ENCODE measurements at places on chromosomes 13 and 19.

GRCh38 chr19:28037186-28037585 is 1175.8 kb downstream of the UQCRFS1 start:
- DNase-seq = no peak

DNA sequence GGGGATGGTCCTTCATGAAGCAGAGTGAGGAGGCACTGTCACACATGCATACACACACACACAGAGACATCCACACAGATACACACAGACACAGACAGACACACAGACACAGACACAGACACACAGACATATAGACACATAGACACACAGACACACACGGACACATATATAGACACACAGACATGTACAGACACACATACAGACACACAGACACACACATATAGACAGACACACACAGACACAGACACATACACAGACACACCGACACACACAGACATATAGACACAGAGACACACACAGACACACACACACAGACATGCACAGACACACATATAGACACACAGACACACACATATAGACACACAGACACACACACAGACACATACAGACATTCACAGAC is 173.9 kb downstream of the URI1 start:
- no peak for DNase-seq

GRCh38 chr19:3667766-3668165 is 32.5 kb downstream of the PIP5K1C start:
- DNase-seq = no peak

DNA sequence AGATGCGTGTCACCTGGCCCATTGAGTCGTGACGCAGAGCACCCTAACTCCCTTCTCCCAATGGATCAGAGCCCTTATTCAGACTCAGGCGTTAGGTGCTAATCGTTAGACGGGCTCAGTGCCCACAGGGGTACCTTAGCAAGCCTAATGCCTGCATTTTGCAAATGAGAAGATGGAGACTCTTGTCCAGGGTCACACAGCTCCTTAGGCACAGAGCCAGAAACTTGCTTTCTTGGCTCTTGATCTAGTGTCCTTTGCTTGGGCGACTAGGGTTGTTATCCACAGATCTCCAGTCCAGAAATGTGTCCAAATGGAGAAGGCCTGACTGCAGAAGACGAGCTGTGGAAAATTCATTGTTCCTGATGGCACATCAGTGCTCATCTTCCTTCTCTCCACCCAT is 85.1 kb downstream of the C13orf42 start:
- DNase-seq = no peak

DNA sequence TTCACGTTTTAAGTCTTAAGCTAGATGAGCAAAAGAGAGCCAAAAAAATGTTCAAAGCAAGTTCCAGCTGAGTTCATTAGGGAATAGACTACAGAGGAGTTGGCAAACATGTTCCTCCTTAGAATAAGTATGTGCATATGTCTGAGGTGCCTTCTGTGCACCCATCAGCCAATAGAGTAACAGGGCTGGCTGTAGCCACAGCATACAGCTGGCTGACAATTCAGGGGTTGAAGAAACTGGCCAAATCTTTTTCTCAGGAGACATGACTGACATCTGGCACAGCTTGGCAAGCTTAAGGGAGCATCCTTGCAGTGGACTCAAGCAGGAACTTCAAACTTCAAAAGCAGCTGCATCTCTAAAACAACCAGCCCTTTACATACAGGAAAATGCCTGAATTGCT is 414.8 kb upstream of the PCDH20 start:
- DNase-seq = no peak

DNA sequence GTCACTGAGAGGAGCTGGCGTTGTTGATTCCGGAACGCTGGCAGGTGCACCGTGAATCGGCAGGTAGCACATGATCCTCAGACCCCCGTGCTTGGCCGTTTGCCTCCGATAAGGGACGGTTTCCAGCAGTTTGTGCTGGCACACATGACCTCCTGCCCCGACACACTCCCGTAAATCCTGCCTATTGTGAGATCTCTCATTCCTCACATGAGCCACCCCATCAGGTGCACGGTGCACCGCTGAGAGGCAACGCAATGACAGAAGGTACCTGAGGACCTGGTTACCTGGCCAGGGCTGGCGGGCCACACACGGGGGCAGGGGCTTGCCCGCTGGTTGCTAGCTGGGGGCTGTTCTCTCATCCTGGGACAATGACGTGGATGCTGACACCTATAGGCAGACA is 2.1 kb upstream of the ADPRHL1 start:
- DNase-seq = no peak

- no peak for DNase-seq
Measured at GRCh38 chr13:75421133-75421532, 60.8 kb downstream of the TBC1D4 start.

- DNase-seq = no peak
Measured at GRCh38 chr13:62960723-62961122, 1545.1 kb upstream of the PCDH20 start.

GRCh38 chr13:102183509-102184182 is 218.2 kb downstream of the FGF14 start:
- DNase-seq = no peak

- DNase-seq = no peak
Measured at GRCh38 chr19:32061315-32061714, 284.1 kb upstream of the ZNF507 start.

DNA sequence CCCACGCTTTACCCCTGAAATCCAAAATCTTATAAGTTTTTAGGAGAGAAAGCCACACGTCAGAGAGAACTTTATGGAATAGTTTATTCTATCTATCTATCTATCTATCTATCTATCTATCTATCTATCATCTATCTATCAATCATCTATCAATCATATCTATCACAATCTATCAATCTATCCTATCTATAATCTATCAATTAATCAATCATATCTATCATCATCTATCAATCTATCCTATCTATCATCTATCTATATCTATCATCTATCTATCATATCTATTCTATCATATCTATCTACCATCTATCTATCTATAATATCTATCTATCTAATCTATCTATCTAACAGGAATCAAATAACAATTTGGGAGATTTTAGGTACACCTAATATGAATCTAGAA is 115.1 kb downstream of the FGF9 start:
- DNase-seq = no peak

GRCh38 chr19:49119411-49120324 is at the start of gene PPFIA3:
Gene PPFIA3, plus strand, starts transcription at chr19:49119544. Its CDS starts 8,330 bp downstream, at chr19:49127874.
- peak; percentile 58 for DNase-seq

DNA sequence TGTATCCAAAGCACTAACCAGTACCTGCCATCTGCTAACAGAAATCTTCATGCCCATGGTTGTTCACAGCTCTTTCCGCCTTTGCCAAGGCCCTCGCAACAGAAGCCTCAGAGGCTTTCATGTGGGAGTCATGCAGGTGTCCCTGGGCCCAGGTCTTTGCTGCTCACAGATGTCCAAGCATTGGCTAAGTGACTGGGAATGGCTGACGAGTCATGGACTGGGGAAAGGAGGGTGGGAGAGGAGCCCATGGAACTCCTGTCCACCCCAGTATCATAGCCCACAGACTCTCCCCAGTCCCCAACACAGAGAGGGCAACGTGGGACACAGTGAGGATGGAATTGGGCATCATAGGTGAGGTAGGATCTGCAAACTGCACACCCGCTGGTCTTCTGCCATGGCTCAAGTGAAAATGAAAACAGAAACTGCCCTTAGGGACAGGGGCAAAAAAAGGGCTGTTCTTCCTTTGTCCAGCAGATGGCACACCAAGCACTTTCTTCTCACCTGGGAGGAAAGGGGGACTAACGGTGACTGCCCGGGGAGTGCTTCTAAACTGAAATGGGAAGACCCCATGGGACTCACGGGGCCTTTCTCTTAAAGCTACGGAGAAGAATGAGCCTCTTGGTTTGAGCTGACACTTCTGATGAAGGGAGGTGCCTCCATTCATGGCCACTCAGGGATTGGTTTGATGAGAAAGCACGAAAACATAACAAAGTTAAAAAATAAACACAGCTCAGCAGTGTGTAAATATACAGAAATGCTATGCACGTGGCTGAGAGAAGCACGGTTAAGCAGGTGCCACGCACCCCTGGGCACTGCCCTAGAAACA is 11.1 kb upstream of the DHRS12 start:
- peak; percentile 78 for DNase-seq

- no peak for DNase-seq
Measured at GRCh38 chr13:43687038-43687437, 99.7 kb downstream of the ENOX1 start.

DNA sequence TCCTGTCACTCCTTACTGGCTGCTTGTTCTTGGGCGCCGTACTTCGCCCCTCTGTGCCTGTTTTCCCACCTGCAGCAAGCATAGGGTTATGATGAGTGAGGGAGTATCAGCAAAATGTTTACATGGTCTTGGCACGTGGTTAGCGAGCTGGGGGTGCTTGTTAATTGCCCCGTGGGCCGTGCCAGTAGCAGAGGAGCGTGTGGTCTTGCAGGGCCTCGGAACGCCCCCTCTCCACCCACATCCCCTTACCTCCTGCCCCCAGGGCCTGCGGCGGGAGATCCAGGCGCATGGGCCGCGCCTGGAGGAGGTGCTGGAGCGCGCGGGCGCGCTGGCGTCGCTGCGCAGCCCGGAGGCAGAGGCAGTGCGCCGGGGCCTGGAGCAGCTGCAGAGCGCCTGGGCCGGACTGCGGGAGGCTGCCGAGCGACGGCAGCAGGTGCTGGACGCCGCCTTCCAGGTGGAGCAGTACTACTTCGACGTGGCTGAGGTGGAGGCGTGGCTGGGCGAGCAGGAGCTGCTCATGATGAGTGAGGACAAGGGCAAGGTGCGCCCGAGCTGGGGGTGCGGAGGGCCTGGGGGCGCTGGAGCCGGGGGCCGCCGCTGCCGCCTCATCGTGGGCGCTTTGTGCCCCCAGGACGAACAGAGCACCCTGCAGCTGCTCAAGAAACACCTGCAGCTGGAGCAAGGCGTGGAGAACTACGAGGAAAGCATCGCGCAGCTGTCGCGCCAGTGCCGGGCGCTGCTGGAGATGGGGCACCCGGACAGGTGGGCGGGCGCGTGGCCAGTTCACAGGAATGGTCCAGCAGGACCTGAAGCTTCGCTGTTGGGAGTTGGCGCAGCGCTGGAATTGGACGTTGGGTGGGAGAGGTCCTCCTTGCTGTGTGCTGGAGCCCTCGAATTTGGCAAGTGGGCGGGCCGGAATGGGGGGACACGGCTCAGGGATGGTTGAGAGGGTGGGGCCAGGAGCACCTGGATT is 22.5 kb upstream of the SHKBP1 start:
- DNase-seq = no peak

DNA sequence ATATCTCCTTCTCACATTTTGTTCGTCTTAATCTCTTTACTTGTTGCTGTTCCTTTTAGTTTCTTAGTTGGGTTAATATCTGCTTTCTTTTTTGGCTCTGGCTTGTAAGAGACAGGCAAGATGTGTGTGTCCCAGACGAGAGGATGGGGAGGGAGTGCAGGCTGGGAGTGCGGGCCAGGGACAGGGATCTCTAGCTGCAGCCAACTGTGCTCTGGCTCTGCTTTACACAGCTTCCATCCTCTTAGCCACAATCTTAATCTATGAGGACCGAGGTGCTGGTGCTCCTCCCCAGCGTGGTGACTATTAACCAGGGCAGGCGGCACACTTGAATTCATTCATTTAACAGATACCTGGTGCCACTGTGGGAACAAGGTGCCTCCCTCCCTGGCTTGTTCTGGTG is 70.9 kb upstream of the WASF3 start:
- DNase-seq = no peak

DNA sequence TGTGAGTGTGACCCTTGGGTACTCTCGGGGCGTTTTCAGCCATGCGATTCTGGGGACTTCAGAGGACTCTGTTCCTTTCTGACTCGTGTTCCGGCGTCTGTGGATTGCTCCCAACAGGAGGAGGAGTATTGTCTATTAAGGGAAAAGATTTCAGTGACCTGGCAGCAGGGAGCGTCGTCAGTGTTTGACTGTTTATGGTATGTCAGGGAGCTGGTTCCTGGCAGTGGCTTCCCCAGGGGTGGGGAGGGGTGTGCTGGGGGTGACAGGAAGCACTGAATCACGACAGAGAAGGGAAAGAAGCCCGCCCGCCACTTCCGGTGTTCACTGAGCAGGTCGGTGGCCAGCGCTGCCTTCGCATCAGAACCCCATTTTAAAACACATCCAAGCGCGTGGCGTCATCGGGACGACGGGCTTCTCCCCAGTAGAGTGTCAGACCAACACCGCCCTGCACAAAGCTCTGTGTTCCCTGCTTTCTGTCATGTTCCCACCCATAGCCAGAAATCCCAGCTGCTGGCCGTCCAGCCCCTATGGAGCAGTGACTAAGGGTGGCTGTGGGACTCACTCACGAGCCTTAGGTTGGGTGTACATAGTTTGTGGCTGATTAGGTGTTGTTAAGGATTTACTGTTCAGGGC is 33.8 kb downstream of the COL4A2 start:
- peak; percentile 66 for DNase-seq

DNA sequence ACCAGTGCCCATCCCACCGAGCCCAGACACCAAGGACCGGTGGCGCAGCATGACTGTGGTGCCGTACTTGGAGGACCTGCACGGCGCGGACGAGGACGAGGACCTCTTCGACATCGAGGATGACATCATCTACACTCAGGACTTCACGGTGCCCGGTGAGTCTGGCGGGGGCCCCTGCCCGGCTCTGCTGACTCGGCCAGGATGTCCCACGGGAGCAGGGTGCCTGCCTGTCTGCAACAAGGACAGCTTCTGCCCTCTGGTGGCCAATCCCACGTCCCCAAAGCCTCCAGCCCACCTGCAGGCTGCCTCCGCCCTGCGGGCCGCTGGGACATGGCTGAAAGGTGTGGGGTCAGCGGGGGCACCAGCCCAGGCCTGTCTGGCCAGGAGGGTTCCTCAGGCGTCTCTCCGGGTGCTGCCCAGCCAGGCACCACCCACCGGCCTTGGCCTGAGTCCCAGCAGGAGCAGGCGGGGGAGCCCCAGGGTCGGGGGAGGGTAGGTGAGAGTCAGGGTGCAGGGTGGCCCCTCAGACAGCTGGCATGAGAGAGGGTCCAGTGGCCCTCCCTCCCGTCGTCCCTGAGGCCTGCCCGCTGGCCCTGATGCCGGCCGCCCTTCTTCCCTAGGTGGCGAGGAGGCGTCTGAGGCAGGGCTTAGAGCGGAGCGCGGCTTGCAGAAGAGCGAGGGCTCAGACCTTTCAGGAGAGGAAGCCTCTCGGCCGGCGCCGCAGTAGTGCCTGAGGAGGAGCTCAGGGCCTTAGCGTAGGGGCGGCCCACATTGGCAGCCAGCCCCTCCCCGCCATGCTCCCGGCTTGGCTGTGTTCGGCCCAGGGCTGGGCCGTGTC is 14.6 kb downstream of the CBARP start:
- peak; percentile 50 for DNase-seq

DNA sequence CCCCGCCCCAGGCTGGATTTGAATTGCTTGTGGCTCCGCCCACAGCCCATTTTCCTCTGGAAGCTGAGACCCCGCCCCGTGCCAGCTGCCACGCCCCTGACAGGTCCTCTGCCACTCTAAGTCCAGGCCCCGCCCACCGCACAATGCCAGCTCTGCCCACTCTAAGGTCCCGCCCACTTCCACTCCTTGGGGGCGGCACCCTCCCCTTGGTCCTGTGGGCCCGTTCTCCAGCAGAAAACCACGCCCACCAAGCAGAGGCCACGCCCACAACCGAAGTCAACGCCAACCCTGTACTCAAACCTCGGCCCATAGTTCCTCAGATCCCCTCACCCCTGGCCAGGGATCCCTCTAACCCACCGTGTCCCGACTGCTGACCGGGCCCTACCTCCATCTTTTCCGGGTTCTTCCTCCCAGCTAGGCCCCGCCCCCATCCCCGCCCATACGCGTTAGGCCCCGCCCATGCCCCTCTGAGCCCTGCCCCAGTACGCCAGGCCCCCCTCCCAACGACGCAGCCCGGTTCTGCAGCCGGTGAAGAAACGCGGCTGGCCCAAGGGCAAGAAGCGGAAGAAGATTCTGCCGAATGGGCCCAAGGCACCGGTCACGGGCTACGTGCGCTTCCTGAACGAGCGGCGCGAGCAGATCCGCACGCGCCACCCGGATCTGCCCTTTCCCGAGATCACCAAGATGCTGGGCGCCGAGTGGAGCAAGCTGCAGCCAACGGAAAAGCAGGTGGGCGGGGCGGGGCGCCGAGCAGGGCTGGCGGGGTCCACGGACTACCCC is 1.3 kb downstream of the HMG20B start:
- peak; percentile 85 for DNase-seq

Measured in activated T-cell treated with anti-CD3 and anti-CD28 coated beads, Interleukin-2, amount 50 U/mL, for 24 hours (primary cell).